ENCODE measurements at places on chromosomes 11 and 22.

GRCh38 chr11:123601136-123601535 is 53.3 kb downstream of the SCN3B start:
- DNase-seq, result no peak

DNA sequence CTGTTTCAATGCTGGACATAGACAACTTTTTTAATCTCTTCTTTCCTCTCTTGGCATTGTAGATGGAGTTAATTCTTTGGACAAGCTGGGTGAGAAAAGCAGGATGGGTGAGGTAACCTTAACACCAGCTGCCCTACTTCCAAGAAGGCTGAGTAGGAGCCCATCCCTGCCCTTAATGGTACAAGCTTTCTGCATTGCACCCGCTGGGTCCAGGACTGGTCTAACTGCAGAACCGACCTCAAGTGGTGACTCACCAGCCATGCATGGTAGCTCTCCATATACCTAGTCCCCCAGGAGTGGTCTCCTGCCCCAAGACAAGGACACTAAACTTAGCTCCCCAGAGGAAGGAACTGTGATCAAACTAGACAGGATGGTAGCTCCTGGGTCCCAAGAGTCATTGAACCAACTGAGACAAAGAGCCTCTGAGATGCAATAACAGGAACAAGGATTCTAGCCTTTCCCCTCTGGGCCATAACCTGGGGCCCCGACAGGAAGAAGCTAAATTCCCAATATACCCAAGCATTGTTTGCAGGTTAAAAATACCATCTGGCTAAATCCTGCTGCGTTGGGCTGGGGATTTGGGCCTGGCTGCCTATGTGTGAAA is 32.1 kb downstream of the RPL27A start:
- no peak for DNase-seq

DNA sequence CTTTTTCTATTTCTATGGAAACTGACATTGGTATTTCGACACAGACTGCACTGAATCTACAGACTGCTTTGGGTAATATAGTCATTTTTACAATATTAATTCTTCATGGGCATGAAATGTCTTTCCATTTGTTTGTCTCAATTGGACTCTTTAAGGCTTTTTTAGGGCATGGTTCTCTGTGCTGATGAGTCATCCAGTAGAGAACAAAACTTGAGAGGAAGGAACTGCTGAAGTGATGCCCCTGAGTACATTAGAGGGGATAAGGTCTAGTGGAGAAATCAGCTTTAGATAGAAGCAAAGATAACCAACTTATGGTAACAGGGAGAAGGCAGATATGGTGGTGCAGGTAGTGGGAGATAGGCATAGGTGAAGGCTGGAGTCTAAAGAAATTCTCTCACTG is 25.1 kb downstream of the TSG101 start:
- no peak for DNase-seq

- DNase-seq, result no peak
These were observed 17.0 kb upstream of the MMP12 start for GRCh38 chr11:102891736-102892135.

DNA sequence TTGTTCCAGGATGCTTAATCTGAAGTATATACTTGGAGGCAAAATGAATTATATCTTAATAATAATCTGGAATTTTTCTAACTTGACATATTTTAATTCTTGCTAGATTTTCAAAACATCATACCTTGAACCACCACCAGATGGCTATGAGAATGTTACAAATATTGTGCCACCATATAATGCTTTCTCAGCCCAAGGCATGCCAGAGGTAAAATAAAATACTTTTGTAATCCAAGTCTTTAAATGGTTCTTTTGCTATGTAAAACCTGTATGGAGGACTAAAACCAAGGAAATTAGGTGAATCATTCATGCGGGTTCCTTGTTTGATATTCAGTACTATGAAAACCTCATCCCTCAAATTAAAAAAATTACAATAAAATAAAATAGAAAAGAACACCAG is 14.4 kb downstream of the NAALAD2 start:
- DNase-seq, result no peak

GRCh38 chr11:107860688-107861087 is 2.1 kb upstream of the SLC35F2 start:
- no peak for DNase-seq

- no peak for DNase-seq
These were observed 66.8 kb downstream of the ATM start for GRCh38 chr11:108289699-108290098.

- DNase-seq, result no peak
These were observed 136.2 kb downstream of the ELP4 start for GRCh38 chr11:31645747-31646146.

DNA sequence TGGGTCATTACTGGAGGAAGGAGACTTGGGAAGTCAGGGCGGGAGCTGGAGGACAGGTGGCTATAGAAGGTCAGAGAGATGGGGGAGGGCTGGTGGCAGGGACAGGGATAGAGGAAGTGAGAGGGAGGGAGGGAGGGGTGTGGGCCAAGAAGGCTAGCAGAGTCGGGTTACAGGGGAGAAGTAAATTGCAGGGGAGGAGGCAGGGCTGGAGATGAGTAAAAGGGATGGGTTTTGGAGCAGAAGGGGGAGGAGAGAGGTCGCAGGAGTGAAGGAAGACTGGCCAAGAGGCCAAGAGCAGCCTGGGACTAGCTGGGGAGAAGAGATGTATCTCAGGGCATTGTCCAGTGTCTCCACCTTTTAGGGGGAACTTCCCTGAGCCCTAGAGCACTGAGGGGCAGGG is 33.0 kb downstream of the LRRC10B start:
- no peak for DNase-seq

GRCh38 chr11:38718659-38719058 is 2120.6 kb upstream of the RAG2 start:
- no peak for DNase-seq

DNA sequence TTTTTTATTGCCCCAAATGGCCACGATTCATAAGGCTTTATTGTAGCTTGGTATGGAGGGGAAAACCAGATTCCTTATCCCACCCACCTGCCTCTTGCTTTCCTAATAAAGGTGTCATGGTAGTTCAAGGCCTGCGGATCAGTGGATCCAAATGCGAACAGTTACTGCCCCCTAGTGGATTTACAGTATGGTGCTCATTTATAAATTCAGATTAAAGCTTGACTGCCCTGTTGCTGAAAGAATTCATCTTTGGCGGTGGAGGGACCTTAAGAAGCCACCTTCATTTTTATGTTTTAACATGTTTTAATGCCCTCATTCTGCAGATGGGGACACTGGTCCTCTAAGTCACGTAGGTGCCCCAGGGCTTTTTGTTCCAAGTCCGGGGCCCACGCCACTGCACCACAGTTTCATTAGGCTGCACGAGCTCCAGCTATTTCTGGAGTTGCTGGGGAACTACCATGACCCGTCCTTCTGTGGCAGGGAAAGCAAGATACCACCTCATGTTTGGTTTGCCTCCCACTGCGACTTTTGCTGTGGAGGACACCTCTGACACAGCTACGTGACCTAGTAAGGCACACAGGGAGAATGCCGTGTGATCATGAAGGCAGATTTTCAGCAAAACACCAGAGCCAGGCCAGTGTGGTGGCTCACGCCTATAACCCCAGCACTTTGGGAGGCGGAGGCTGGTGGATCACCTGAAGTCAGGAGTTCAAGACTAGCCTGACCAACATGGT is 15.6 kb upstream of the INCENP start:
- DNase-seq, result peak; percentile 25

GRCh38 chr11:111814557-111815320 is 48.5 kb upstream of the PPP2R1B start:
- no peak for DNase-seq

GRCh38 chr11:66186470-66186869 is 82.0 kb upstream of the RAB1B start:
- DNase-seq, result no peak

DNA sequence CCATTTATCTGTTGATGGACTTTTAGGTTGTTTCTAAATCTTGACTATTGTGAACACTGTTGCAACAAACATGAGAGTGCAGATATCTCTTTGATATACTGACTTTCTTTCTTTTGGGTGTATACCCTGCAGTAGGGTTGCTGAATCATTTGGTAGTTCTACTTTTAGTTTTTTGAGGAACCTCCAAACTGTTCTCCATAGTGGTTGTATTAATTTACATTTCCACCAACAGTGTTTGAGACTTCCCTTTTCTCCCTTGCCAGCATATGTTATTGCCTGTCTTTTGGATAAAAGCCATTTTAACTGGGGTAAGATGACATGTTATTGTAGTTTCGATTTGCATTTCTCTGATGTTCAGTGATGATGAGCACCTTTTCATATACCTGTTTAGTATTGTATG is 330.0 kb downstream of the DDX10 start:
- no peak for DNase-seq

- no peak for DNase-seq
These were observed 36.7 kb downstream of the ISX start for GRCh38 chr22:35102663-35103062.

DNA sequence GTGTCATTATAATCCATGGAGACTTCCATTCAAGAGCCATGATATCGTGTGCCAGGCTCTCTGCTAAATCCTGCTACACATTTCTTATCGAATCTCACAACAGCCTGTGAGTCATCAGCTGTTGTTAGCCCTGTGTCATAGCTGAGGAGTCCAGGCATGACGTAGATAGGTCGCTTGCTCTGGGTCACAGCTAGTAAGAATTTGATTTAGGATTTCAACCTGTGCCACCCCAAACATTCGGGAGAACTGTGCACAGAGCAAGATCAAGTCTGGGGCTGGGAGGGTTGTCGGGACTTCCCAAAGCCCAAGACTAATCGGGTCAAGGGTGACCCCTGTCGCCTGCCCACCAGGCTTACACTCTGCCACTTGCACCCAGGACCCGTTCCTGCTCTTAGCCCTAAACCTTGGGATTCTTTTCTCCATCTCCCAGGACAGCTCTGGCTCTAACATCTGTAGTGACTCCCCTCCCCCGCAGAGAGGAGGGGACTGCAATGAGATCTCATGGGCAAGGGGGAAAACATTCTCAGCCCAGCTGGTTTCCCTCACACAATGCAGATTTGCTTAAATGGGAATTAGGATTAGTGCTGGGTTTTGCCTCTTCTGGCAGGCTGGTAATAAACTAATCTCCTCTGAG is 34.3 kb downstream of the TSPAN18 start:
- no peak for DNase-seq

DNA sequence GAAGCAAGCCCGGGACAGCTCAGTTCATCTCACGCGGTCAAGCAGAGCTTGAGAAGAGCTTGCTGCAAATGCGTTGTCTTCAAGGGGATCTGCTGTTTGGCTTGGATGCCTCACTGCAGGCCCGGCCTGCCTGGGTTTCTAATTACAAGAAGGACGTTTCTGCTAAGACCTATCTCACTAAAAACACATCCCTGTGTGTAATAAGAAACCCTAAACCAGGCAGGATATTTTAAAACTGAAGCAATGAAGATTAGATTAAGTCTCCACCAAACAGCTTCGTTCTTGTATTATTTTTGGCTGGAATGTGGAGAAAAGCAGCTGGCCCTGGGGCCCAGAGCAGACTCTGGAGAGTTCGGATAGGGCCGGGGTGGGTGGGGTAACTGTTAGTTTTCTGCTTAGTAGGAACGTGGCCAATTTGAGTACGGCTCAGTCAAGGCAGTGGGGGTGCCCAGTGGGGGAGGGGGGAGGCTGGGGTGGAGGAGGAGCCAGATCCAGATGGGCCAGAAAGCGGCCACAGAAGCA is 6.0 kb downstream of the PKNOX2 start:
- no peak for DNase-seq

DNA sequence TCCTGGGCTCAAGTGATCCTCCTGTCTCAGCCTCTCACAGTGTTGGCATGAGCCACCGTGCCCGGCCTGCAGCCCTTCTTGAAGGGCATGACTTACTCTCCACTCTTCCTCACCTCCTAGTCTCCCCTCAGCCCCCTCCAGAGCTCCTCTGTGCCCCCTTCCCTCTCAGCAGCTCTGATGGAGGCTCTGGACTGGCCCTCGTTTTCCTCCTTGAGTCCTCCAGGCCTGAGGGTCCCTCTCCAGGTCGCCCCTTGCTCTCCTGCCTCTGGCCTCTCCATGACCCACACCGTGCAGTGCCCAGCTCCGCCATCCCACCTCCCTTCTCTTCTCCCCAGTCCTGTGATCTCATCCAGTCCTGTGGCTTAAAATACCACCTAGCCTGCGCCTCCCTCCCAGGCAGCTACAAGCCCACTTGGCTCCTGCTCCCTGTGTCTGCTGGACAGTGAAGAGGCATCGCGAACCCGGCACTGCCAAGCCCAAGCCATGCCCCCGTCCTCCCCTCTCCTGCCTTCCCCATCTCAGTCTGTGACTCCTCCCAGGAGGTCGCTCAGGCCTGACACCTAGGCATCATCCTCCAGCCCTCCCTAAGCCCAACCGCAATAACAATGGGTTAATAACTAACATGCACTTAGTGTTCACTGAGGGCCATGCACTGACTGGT is 11.9 kb downstream of the KCNJ4 start:
- DNase-seq, result no peak

DNA sequence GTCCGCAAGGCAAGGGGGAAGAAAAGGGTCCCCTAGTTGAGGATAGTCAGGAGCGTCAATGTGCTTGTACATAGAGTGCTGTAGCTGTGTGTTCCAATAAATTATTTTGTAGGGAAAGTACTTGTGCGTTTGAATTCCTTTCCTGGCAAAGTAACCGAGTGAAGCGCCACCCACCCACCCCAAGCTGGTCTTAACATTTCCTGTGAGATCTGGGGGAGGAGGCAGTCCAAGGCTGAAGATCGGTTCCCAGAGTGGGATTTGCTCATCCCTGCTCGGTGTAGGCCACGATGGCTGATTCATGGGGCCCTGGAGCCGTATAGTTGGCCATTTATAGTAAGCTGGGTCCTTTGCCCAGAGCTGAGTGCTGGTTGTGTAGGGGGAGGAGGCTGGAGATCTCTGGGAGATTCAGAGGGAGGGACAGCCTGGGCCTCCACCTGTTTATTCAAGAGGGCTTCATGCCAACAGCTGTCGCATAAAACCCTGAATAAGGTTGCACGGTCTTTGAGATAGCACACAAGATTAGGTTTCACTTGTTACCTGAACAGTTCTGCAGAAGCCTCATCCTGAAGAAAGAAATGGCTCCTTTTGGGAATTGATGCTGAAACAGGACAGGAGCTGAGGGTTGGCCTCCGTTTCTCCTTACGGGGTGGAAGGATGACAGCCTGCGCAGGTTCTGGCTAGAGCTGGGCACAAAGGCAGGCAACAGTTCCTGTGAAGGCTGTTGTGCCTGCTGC is 2.4 kb downstream of the ATF4 start:
- no peak for DNase-seq

DNA sequence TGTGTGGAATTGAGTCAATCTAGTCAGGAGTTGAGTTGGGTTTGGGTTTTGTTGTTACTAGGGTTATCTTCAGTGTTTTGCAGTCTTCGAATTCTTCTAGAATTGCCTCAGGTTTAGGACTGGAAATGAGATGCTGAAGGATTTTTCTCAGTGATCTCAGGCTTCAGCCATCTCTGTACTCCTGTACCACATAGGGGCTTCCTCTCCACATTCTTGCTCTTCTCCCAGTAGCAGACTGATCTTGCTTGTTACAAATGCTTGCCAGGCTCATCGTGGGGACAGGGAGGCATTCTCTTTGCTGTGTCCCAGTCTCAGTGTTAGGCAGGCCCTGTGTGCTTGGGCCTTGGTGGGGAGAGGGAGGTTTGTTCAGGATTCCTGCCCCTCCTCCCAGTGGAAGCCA is 96.1 kb downstream of the LRRC32 start:
- DNase-seq, result no peak

DNA sequence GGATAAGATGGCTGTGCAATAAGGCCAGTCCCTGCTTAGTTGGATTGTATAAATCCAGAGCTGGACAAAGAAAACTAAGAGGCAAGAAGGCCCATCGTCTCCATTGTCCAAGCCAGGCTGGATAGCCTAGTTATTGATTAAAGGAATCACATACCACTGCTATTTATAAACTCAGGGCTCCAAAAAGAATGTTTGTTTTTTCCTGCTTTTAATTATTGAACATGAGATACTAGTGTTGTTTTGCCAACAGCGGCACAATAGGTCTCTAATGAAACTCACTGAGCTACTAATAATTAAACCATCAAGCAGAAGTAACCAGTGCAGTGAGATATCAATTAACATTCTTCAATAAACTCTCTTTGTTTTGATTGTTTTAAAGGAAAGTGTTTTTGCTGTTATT is 259.7 kb downstream of the INSC start:
- no peak for DNase-seq

Measured in T follicular helper cell (primary cell).